Stimulated activated CD4-positive, alpha-beta T cell treated with anti-CD3 and anti-CD28 coated beads, Interleukin-1b, Interleukin-23, amount 100 ng/mL, for 1 hour (primary cell): ENCODE measurements at places on chromosomes 11 and 22.

GRCh38 chr11:61472868-61473267 lies 35.7 kb upstream of the LRRC10B start:
- DNase-seq: no peak

DNA sequence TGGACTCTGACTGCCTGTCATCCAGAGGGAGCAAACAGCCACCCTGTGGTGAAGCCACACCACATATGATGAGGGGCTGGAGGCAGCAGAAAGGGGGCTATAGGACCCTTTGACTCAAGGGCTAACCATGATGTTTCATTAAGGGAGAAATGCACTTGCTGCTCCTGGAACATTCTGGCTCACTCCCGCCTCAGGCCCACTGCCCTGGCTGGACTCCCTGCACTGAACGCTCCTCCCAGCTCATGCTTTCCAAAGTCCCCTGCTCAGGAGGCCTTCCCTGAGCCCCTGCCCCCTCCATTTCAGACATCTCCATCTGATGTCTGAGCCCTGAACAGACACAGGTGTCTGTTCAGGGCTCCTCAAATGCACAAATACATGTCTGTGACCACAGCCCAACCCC lies 69.1 kb downstream of the CDKN1C start:
- DNase-seq: no peak

GRCh38 chr22:36579441-36579840 lies 50.5 kb upstream of the EIF3D start:
- no peak for DNase-seq

DNA sequence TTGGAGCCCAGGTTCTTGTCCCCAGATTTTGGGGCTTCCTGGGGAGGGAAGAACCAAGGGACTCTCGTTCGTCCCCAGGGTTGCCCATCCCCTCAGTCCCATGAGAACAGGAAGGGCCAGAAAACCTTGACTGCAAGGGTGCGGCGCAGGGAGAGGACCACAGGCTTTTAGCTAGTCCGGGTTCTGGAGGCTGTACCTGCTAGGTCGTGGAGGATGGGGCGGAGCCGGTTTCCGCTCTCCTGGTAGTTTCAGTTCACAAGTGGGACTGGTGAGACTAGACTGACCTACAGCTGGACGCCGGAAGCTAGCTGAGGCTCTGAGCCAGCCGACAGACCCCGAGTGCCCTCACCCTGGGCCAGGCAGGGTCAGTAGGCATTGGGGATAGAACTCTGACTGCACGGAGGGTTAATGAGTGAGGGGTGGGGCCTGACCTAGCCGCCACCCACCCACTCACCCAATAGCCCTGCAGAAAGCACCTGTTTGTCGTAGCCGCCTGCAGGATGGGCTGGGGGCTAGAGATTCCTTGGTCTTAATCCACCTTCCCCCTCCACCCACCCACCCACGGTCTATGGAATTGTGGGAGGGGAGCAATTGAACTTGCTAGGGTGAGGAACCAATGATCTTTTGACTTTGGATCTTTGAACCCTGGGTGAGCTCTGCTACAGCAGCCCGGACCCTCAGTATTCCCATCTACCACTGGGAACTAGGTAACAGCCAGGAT lies 1.5 kb downstream of the MAFF start:
- DNase-seq: no peak

GRCh38 chr22:37601540-37602442 lies 6.8 kb upstream of the GGA1 start:
- no peak for DNase-seq

- DNase-seq: no peak
These were observed 388 bp upstream of the MUS81 start for GRCh38 chr11:65859812-65860277.

GRCh38 chr22:28247136-28247535 lies 328.1 kb upstream of the PITPNB start:
- no peak for DNase-seq
